ENCODE measurements at places on chromosomes 6 and 20.

DNA sequence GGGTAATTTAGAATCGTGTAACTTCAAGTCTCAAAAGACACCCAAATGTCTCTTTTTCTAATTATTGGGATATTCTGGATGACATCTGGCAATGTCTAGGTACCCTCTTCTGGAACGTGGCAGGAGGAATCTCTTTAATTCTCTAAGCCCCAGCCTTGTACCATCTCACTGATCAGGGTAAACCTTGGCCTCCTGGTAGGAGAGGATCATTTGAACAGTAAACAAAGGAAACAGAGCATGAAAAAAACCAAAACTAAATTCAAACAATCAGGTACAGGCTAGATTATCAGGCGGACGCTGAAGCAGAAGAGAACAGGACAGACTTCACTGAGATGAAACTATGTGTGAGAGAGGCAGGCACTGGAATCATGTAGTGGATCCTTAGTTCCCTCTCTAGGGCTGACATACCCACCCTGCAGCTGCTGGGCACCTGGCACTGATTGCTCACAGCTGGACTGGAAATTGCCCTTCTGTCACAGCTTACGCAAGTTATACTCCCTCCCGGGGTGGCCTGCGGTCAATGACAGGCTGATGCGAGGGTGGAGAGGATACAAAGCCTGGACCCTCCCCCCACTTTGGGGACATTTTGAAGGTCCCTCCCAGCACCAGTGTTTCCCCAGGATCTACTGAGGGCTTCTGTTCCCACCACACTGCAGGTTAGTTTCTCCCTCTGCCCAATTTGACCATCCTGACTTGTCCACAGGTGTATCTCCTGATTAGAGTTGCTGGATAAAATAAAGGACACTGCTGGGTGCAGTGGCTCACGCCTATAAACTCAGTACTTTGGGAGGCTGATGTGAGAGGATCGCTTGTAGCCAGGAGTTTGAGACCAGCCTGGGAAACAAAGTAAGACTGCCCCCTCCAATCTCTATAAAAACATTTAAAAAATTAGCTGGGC is 20.6 kb upstream of the ZBTB24 start:
- no peak for DNase-seq

DNA sequence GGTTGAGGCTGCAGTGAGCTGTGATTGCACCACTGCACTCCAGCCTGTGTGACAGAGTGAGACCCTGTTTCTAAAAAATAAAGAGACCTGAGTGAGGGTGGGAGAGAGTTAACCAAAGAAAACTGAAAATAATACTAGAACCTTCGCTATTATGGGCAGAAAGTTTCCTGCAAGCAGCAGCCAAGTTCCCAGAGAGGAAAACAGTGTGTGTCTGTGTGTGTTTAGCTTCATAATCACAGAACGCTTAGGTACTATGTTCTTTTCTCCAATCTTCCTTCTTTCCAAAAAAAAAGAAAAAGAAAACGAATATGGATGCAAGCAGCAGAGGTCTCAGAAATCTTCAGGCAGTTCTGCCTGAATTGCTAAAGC is 170.0 kb downstream of the LY86 start:
- no peak for DNase-seq

DNA sequence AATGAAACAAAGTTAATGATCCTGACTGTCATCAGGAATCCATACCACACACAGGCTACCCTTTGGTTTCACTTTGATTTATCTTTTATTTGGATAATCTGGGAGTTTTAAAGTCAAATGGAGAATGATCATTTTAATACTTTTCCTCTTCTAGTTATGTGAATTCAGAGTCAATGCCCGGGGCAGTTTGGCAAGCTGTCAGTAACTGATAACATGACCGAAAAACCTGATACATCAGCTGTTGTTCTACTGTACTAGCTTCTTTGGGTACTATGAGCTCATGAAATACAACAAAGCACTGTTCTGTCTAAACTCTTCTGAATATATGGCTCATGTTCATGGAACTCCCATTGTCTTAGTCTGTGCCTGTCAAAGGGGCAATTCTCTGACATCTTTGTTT is 30.2 kb downstream of the KLHL31 start:
- no peak for DNase-seq

DNA sequence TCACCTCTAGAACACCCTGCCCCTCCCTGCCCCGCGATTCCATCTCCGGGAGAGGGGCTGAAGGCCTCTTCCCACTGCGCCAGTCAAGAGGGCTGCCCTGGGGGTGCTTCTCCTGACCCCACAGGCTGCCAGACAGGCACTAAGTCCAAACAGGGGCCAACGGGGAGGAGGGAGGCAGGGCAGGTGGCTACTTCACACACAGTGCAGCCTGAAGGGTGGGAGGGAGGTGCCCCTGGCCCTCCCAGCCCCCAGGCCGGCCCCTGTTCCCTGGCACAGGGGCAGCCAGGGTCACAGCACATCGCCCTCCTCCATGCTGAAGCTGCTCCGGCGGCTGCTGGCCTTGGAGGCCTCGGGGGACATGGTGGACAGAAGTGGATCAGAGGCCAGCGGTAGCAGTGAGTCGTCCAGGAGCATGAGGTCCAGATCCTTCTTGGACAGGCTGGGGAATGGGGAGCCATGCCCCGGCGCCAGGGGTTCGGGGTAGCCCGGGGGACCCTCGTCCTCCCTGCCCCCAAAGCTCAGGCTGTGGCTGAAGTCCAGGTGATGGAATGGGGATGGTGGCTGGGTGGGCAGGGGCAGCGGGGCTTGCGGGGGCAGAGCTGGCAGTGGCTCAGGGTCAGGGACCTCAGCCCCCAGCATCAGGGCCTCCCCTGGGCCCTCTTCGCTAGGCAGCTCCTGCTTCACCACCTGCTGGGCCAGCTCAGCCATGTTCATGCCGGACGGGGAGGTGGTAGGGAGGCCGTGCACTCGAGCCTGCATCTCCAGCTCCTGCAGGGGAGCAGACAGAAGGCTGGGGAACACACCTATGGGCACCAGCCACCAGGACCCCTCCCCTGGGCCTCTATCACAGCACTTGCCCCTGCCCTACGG is 46.3 kb downstream of the MDFI start:
- no peak for DNase-seq

DNA sequence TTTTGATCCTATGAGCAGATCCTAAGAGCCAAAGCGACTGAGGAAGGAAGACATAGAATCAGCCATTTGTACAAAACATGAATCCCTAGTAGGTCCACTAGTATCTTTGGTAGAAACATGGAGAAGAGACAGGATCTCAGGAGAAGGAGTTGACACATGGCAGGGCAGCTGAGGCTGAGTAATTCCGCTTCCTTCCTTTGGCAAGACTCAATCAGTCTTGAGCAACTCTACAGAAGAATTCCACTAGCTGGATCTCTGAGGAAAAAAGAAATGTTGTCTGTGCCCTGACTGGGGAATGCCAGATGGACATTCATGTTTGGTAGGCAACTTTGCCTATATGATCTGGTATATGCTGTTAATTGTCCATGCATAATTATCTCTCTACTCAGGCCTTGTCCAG is 35.3 kb downstream of the ESR1 start:
- DNase-seq, result no peak

GRCh38 chr6:127518191-127518709 is 885 bp downstream of the MTCL3 start:
- DNase-seq, result no peak

GRCh38 chr6:154749341-154749740 is 16.1 kb downstream of the SCAF8 start:
- no peak for DNase-seq

- no peak for DNase-seq
Observed at GRCh38 chr6:143964674-143965081, 43.4 kb downstream of the PLAGL1 start.

DNA sequence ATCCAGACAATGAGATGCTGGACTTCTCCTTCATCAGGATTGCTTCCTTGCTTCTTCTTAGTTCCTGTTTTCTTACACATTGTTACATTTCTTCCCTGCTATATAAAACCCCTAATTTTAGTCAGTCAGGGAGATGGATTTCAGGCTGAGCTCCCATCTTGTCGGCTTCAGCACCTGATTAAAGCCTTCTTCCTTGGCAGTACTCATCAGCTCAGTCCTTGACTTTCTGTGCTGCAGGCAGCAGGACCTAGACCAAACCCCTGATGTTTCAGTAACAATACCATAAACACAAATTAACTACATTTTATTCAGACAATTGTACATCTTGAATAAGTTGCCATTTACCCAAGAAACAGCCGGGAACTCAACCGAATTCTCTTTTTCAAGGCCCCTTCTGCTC is 156.4 kb upstream of the RREB1 start:
- DNase-seq, result no peak

DNA sequence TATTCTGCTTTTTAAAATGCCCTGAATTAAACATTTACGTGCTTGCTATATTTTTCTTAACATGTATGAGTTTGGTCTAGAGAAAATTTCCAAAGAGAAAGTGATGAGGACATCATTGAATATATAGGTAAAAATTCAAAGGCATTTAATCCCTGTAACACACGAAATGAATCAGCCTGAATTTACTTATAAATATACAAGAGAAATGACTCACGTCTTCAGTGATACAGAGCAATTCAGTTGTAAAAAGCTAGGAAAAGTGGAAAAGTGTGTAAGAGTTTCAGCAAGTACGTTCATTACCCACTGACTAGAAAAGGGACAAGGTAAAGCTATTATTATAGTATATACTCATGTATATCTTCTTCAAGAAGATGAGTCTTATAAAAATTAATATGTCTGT is 124.8 kb downstream of the HIVEP1 start:
- DNase-seq, result no peak

GRCh38 chr20:40160097-40160550 is 528.9 kb downstream of the MAFB start:
- DNase-seq, result peak; percentile 81

DNA sequence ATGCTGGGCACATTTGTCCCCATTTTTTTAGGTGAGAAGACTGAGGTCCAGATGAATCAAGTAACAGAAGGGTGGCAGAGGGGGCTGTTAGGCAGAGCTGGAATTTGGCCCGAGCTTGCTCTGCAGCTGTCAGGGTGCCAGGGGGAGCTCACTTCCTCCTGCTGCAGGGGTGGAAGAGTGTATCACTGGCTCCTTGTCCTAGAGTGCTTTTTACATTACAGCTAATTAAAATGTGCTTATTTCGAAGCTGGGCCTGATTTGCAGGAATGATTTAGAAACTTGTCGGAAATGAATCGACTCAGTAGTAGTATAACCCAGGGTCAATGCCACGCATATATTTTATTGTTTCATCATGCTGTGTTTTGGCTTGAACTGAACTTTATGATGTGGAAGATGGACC is 11.1 kb downstream of the TOX2 start:
- DNase-seq, result no peak

DNA sequence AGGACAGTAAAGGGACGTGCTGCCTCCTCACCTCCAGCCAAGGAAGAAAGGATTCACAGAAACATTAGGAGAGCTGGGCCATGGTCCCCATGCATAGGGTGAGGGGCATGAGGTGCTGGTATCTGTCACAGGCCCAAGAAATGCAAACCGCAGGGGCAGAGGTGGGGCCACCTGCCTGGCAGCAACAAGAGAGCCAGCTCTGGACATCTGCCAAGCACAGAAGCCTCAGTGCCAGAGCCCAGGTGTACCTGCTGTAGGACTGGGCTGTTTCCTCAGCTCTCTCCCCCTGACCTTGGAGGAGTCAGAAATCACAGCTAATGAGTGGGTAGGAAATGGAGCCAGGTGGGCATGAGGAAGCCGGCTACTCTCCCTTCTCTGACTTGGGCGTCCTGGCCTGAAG is 45.3 kb downstream of the SLC2A12 start:
- peak; percentile 44 for DNase-seq

GRCh38 chr20:46550461-46550860 is at the start of gene OCSTAMP:
OCSTAMP (minus strand) TSS chr20:46550654; CDS start chr20:46550560, 94 bp downstream.
- no peak for DNase-seq

GRCh38 chr20:25526446-25526845 is 58.9 kb downstream of the NINL start:
- no peak for DNase-seq

- DNase-seq, result no peak
Observed at GRCh38 chr20:14721926-14722452, 384.6 kb upstream of the FLRT3 start.

DNA sequence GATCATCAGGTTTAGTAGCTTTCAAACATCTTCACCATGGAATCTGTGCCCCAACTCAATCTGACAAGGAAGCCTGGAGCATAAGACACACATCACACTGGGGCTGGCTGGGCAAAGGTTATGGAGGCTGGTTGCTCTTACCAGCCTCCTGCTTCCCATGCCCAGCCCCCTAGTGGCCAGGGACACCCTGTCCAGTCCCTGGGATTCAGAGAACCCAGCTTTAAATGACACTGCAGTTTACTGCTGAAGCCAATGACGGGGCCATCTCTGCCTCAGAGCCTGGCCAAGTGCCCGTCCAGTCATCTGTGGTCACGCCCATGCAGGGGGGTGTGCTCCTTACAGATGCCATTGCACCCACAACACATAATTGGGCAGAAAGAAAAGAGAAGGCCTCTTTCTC is 272.9 kb downstream of the SMOC2 start:
- peak; percentile 13 for DNase-seq

- peak; percentile 74 for DNase-seq
Observed at GRCh38 chr20:57654363-57654997, 34.3 kb upstream of the ZBP1 start.

- DNase-seq, result no peak
Observed at GRCh38 chr20:25081730-25082497, at the start of gene VSX1. VSX1 (minus strand) TSS chr20:25082141; CDS start chr20:25082096, 45 bp downstream.

DNA sequence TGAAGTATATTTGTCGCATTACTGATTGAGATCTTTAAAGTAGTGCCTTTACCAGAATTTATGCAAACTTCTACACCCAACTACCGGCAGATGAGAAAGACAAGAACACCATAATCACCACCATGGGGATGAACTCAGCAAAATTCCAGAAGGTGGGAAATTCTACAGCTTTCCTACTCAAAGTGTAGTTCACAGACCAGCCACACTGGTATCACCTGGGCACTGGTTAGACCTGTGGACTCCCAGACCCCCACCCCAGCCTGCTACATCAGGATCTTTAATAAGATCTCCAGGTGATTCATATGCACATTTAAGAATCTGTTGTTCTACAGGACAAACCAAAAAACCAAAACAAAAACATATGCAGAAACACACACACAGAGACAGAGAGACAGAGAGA is 67.9 kb downstream of the POPDC3 start:
- no peak for DNase-seq

DNA sequence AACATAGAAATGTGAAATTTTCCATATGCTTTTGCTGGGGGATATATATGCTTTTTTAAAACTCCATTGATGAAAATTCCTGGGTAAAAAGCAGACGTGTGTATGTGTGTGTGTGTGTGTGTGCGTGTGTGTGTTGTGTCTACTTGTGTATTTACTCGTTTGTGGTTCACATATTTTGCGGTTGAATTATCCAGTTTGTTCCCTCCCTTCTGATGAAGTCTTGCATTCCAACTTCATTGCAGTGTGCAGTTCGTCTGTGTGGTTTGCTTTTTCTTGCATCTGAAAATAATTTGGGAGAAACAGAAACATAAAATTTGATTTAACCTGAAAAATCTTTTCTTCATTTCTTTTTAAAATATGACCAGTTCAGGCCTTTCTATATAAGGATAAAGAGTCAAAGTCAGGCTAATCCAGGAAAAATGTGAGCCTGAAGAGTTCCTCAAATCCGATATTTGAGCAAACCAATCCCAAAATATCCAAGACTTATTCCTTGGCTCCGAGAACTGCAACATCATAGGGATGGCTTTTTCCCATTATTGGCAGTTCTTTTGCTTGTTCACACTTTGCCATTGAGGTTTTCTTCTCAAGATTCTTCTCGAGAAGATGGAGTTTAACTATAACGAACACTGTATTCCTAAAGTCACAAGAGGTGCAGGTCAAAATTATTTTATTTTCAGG is 202.2 kb upstream of the CCN2 start:
- no peak for DNase-seq

GRCh38 chr6:25024821-25025220 is 89.1 kb upstream of the RIPOR2 start:
- DNase-seq, result no peak

- DNase-seq, result peak; percentile 37
Observed at GRCh38 chr20:35285806-35286076, 1.2 kb upstream of the EIF6 start.
